AG04450 (cell line): ENCODE measurements at places on chromosomes 12 and 14. TPM values are rescaled to one million over a fixed set of nuclear protein-coding genes. Genes with fewer than 3 reads are reported as not detected.

Gene CCDC88C
- 0.01 TPM in 1 of 2 replicates, not detected in the other for polyA plus RNA-seq

GRCh38 chr12:56336361-56337167, 2.1 kb upstream of the IL23A start:
- DNase-seq: no peak

DNA sequence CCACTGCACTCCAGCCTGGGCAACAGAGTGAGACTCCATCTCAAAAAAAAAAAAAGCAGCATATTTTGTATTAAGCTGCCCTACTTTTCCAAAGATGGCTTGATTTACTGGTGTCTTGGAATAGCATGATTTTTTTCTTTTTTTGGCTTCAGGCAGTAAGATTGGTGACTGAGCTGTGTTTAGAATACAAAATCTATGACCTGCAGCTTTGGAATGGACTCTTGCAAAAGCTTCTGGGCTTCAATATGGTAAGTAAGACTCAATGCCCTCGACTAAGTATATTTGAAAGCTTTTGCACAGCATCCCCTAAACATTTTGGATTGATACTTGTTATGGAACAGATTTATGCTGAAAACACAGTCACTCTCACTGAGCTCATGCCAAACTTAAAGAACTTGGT, 87.8 kb downstream of the KNTC1 start:
- DNase-seq: peak; percentile 1

- DNase-seq: no peak
These were observed 18.9 kb downstream of the MNAT1 start for GRCh38 chr14:60753264-60754119.

Gene CCDC60
- polyA plus RNA-seq: not detected in 2 replicates

DNA sequence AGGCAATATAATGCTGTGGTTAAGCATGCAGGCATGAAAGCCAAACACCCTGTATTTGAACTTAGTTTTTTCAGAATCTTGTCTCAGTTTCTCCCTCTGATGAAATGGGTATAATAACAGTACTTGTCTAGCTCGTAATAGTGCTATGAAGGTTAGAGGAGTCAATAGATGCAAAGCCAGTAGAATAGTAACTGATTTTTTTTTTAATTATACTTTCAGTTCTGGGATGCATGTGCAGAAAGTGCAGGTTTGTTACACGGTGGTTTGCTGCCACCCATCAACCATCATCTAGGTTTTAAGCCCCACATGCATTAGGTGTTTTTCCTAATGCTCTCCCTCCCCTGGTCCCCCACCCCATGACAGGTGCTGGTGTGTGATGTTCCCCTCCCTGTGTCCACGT, 87.4 kb downstream of the CPNE8 start:
- no peak for DNase-seq

Gene NYNRIN
- 10.4 and 10.5 TPM in 2 replicates for polyA plus RNA-seq

Gene UBE2N
- polyA plus RNA-seq: 159 and 167 TPM in 2 replicates

Gene GLIPR1L1
- polyA plus RNA-seq: not detected in 2 replicates

Gene KRT6A
- not detected in 2 replicates for polyA plus RNA-seq

Gene BEST3
- 0.14 TPM in 1 of 2 replicates, not detected in the other for polyA plus RNA-seq

DNA sequence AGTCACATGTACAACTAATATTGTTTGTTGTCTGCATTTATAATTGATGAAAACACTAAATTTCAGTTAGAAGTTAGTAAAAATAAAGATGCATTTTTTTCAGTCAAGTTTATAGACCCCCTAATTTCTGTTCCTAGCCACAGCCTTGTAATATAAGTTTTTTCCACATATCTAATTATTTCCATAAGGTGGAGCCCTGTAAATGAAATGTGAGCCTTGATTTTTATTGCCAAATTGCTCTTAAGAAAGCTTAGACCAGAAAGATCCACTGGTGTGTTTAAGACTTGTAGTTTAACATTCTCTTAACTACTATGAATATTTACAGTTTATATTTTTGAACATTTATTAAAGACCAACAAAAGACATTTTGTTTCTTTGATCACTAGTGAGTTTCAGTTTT, 322.1 kb upstream of the RGS6 start:
- DNase-seq: no peak

- DNase-seq: no peak
These were observed 12.0 kb downstream of the LUM start for GRCh38 chr12:91099341-91099740.

DNA sequence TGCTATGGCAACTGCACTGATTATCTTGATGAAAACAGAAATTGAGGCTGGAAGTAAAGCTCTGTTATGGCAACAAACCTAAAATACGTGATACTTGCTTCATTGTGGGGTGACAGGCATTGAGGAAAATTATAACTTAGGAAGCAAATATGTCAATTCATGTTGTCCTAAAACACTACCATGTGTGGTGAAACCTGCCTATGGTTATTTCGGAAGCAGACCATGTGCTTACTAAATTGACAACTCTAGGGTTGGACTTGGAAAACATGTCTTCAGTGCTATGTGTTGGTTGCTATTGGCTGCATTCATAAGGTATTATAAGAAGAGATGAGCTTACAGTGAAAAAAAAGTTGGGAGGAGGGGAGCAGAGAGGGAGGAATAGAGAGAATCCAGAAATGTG, 55.0 kb upstream of the C14orf132 start:
- no peak for DNase-seq

GRCh38 chr12:41277100-41277945, 89.2 kb downstream of the PDZRN4 start:
- DNase-seq: peak; percentile 6

- no peak for DNase-seq
These were observed 4.2 kb downstream of the CCDC60 start for GRCh38 chr12:119338593-119339363.

Gene ESRRB
- not detected in 2 replicates for polyA plus RNA-seq

DNA sequence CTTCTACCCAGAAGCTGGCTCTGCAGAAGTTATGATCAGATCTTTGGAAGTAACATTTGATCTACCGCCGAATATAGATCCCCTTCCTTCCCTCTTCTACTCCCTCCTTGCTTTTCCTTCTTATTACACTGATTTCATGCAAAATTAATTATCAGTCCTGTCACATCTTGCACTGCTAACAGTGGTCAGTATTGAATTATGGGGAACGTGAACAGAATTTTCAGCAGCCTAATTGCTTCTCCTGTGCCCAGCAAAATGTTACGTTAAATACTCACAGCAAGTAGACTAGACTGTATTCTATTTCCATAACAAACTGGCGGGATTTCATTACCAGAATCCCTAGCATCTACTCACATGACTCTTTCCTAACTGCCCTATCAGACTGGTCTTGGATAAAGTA, 596.9 kb downstream of the DIO2 start:
- no peak for DNase-seq

DNA sequence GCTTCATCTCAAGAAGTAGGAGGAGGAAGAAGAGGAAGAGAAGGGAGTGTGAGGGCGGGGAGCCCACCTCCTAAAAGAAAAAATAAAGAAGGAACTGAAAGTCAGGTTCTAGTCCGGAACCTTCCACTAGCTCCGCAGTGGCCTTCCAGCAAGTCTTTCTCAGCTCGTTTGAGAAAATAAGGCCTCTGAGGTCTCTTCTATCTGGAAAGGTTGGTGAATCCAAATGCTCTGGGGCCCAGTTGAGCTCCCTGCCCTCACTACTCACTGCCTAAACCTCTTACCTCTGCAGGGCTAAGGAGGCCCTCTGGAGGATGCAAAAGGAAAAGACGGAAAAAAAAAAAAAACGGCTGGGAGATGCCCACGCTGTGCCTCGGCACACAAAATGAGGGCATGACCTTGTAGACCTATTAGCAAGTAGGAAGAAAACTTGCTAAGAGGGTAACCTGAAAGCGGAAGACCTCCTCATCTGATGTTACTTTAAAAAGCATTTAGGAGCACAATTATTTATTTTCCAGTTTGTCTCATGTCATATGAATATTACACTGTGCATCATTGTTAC, 35.9 kb downstream of the FBLN5 start:
- DNase-seq: no peak

Gene PTPN21
- 15.8 and 16.0 TPM in 2 replicates for polyA plus RNA-seq

DNA sequence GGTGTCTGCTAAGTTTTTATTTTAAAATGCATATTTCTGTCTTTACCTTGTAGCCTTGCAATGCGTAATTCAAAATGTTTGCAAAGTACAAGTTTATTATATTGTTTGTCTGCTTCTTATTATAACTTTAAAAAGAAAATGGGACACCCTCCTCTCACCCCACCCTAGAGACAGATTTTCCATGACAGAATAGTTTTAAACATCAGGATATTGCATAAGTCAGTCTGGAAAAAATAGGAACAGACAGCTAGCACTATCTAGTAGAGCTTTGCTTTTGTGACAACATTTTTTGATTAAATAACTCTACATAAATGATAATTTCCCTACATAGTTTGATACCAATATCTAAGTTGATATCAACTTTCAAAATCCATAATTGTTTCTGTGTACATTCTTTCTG, 71.3 kb downstream of the PDE3A start:
- no peak for DNase-seq

DNA sequence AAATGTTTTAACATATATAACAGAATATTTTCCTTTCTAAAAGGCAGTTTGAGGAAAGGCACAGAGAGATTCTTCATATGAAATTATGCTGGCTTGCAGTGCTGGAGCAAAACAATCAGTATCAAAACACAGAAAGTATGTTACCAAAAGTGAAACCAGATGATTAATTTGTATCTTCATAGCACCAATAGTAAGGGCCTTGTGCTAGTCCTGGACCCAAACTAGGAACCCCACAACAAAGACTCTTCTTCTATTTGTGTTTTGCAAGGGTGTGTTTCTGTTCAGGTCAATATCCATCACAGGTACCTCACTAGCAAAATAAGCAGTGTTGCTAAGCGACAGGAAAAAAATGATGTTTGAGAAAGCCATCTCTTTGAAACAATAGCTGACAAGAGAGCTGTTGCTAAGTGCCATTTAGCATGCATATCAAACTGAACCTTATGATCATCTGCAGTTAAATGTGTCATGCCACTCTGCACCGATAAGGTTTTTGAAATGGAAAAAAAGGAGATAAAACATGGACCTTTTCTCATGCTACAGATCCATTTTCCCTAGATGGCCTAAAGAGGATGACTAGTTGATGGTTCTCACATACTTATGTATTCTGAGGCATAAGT, 196.2 kb upstream of the ALG10 start:
- no peak for DNase-seq

DNA sequence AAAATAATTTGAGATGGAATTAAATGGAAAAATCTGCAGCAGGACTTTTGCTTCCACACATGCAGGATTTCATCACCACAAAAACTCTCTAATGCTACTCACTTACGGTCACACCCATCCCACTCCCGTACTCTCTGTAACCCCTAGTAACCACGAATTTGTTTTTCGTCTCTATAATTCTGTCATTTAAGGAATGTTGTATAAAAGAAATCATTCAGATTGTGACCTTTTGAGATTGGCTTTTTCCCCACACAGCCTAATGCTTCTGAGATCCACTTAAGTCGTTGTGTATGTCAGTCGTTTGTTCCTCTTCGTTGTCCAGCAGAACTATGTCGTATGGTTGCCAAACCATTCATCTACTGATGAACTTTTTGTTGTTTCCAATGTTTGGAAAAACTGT, 19.8 kb upstream of the PZP start:
- no peak for DNase-seq

DNA sequence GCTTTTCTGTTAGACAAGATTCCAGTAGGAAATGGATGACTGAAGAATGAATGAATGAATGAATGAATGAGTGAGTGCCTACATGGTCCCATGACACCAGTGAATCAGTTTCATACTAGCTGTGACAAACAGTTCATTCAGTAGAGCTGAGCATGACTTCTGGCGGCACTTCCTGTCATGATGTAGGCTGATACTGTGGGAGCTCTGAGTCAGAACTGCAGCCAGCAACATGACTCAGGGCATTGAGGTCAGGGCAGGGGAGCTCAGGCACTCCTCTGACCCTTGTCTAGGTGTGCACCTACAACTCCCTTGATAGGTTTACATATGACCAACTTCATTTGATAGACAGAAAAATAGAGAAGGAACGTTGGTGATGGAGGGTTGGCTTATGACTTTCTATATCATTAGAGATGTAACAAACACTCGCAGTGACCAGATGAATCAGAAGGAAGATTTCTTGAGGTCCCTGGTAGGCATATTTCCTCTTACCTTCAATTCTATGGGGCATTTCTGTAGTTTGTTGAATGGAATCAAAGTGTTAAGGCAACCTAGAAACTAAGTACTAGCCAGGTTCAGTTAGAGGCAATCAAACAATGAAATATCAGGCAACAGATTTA, 139.3 kb upstream of the ARHGAP5 start:
- no peak for DNase-seq

GRCh38 chr12:132345561-132346200, 16.3 kb upstream of the GALNT9 start:
- DNase-seq: no peak

DNA sequence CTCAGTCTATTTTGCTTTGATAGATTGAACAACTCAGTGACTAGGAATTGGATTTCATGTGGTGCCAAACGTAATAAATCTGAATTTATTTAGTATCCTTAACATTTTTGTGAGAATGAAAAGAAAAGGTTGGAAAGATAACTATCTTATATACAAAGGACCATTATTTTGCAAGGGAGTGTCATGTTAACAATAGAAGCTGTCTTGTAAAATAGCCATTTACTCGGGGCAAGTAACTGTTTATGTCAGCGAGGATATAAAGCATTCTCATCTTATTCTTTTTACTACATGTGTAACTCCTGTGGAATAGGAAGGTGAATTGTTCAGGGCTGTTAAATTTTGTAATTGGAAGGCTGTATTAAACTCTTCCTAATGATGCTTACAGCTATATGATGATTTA, 5.9 kb downstream of the RERGL start:
- no peak for DNase-seq

DNA sequence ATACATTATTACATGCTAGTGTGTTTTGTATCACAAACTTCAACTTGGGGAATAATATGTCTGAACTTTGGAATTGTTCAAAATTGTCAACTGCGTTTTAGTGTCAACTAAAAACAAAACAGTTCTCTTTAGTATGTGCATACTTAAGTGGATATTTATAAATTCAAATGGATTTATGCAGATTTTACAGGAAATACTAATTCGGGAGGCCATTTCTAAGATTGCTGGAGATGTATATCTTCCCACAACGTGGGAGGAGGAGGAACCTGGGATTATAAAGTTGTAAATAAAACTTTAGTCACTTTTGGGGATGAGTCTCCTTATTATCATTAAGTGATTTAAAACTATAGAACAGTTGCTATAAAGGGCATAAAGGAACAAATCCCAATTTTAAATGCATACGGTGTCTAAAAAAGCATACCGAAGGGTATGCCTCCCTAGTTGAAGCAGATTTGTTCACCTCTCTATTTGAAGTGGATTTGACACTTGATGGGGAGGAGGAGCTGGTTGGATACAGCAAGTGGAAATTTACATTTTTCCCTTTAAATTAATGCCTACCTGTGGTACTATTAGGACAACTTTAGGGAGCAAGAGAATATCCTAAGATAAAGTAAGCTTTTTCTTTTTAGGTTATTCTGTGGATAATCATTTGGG, 2.7 kb downstream of the PDE3A start:
- no peak for DNase-seq

GRCh38 chr12:115004470-115005146, 320.6 kb upstream of the TBX3 start:
- DNase-seq: no peak

Gene JAG2
- 0.17 and 0.22 TPM in 2 replicates for polyA plus RNA-seq

Gene WNT1
- not detected in 2 replicates for polyA plus RNA-seq

GRCh38 chr12:13576935-13577500, 380.5 kb downstream of the EMP1 start:
- no peak for DNase-seq
